ENCODE measurements at places on chromosomes 5 and 9.

DNA sequence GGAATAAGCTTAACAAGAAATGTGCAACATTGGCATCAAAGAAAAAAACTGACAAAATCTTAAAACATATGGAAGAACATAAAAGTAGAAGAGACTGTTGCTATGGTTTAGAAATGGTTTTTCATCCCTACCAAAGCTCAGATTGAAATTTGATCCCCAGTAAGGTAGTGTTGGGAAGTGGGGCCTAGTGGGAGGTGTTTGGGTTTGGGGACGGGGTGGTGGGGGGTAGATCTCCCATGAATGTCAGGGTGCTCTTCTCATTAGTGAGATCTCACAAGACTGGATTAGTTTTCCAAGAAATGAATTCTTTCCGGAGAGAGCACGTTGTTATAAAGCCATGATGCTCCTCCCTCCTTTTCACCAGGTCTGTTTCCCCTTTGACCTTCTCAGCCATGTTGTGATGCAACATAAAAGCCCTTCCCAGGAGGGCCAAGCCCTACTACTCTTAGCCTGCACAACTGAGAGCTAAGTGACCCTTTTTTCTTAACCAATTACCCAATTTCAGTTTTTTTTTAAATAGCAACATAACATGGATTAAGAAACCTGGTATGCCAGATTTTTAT lies 10.6 kb downstream of the TMEM167A start:
- DNase-seq, result no peak

DNA sequence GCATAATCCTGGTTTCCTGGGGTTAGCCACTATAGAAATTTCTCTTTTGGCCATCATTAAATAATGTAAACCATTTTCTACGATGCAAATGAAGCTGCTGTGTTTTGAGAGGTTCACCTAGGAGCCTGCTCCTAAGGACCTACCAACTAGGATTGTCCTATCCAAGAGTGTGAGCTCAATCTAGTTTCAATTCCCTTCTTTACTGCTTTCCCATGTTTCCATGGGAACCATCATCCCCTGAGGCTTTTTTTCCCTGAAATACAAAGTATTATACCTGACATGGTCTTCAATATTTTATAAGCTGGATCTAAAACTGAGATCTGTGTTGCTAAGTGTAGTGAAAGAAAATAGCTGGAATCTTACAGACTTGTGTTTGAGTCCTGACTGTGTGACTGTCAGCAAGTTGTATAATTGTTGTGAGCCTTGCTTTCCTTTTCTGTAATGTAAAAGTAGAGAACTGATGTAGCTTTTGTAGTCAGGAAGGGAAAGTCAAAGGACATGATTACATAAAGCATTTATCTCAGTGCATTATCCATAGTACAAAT lies 453.2 kb downstream of the PRR16 start:
- no peak for DNase-seq

DNA sequence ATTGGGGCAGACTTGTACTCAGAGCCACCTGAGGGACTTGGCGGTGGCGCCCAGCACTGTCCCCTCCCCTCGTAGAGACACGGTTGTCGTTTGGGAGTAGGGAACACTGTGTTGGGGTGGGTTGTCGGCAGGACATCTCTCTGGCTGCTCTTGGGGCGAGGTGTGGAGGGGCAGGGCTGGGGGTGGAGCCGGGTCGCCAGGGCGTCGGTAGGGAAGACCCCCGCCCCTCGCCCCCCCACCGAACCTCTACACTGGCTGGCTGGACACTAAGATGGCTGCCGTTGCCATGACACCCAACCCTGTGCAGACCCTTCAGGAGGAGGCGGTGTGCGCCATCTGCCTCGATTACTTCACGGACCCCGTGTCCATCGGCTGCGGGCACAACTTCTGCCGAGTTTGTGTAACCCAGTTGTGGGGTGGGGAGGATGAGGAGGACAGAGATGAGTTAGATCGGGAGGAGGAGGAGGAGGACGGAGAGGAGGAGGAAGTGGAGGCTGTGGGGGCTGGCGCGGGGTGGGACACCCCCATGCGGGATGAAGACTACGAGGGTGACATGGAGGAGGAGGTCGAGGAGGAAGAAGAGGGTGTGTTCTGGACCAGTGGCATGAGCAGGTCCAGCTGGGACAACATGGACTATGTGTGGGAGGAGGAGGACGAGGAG lies 778 bp downstream of the TRIM41 start:
- DNase-seq, result no peak

DNA sequence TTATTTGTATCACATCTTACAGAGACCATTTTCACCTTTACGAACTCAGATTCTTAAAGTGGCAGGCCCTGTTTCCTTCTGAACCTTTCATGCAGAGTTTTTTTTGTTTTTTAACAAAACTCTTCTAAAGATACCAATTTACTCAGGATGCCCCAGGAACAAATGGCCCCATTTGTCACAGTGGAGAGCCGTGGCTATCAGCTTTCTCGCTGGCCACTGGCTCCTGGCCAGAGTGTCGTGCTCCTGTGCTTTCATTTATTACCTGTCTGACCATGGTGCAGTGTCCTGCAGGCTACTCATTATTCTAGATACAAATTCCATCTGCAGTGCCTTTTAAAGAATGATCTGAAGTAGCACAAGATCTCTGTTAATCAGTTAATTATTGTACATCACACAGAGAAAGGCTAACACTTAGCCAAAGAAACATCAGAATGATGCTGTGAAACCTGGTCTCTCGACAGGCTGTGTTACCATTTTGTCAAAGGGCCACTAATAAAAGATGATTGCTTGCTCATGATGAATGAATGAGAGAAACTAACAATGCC lies 27.8 kb downstream of the ADRA1B start:
- no peak for DNase-seq

DNA sequence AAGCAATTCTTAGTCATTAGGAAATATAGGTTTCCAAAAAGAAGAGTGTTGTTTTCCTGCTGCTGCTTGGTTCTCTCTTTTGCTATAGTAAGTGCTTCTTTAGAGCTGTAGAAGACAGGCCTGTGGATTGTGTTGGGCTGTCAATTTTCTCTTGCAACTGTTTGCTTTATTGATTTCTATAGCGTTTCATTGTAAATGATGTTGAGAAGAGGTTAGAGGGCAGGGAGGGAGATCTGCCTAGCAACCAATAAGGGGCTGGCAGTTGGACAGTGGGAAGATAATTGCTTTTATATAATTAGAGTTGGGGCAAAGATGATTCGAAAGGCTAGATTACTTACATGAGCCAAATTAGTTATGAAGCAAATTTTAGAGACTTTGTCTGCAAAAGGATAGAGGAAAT lies 11.1 kb downstream of the UNC13B start:
- no peak for DNase-seq

- no peak for DNase-seq
These were observed 3.1 kb upstream of the GNA14 start for GRCh38 chr9:77651203-77651602.

GRCh38 chr5:134022333-134022732 lies 17.6 kb upstream of the VDAC1 start:
- no peak for DNase-seq

GRCh38 chr5:34533582-34534522 lies 122.3 kb upstream of the RAI14 start:
- no peak for DNase-seq

DNA sequence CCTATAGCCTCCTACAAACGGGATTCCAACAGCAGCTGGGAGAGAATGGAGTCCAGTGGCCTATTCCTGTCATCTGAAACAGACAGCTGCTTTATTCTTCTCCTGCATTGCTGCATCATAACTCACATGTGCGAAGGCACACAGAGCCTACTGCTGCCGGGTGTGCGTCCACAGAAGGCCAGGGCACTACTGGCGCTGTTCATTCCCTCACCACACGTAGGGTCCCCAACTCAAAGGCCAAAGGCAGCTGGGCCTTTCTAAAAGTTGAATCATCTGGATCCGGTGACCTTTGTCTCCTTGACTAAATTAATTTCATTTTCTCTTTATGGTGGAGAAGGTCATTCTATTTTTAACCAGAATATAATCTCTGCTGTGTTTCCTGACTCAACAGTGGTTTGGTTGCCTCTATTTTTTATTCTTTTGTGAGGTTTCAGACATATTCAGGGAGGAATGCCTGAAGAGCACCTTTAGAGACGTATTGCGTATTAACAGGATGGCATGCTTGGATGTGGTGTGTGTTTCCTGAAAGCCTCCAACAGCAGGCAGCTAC lies 10.8 kb upstream of the SPATA24 start:
- DNase-seq, result no peak

- DNase-seq, result no peak
These were observed 23.2 kb downstream of the TLE1 start for GRCh38 chr9:81666123-81666522.

- no peak for DNase-seq
These were observed 117.4 kb upstream of the PRSS3 start for GRCh38 chr9:33677961-33678360.

- DNase-seq, result no peak
These were observed 35.5 kb upstream of the CDKN2B start for GRCh38 chr9:22044583-22044982.

GRCh38 chr9:133600739-133601138 lies 8.4 kb downstream of the FAM163B start:
- no peak for DNase-seq

- no peak for DNase-seq
These were observed 194.1 kb upstream of the EFNA5 start for GRCh38 chr5:107864793-107865192.

DNA sequence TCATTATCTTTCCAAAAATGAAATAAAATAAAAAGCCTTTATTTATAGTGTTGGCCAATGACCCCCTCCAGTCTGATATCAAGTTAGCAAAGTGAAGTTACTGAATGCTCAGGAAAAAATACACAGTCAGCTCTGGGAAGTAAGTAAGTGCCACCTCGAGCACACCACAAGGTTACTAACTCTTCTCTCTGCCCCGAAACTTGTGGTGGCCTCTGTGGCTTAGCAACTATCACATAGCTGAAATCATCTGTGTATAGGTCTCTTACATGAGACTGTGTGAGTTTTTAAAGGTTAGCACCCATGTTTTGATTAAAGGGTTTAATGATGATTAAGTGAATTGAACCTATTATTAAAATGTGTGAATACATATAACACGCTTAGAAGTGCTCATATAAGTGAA lies 161.4 kb upstream of the KLF4 start:
- no peak for DNase-seq

GRCh38 chr5:16550316-16550952 lies 66.4 kb downstream of the RETREG1 start:
- DNase-seq, result no peak

DNA sequence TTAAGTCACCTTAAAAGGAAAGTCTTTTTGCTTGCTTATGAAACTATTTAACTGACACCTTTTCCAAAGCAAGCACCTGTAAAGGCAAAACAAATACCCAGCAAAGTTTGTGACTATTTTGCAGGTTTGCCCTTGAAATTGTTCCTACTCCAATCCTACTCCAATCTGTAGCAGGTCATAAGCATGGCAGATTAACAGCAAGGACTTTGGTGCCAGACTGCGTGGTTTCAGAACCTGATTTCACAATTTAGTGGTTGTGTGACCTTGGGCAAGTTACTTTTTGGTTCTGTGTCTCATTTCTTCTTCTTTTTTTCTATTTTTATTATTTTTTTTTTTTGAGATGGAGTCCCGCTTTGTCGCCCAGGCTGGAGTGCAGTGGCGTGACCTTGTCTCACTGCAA lies 282.1 kb downstream of the RFX3 start:
- no peak for DNase-seq
